ENCODE measurements at places on chromosomes 13 and 19.

- DNase-seq, result no peak
Observed at GRCh38 chr13:41354416-41354815, 43.3 kb downstream of the NAA16 start.

- no peak for DNase-seq
Observed at GRCh38 chr19:35629332-35629633, 447 bp downstream of the RBM42 start.

GRCh38 chr19:48868114-48868886 lies at the start of gene PLEKHA4:
Gene PLEKHA4, minus strand, starts transcription at chr19:48868617. Its CDS starts 997 bp downstream, at chr19:48867620.
- no peak for DNase-seq

DNA sequence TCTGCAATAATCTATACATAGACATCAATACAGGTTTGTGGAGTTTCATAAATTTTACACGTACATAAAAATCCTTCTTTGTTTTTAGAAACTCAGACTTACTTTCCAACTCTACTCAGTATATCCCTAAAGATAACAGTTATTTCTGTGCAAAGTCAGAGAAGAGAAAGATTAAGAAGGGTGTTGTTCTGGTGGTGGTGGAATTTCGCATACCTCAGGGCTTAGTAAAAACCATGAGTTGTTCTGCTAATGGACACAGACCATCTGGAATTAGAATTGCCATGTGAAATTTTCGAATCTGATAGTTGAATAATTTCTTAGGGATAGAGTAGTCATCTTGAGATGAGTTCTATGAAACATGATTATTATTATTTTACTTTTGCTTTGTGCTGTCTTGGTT lies 102.7 kb downstream of the ZAR1L start:
- DNase-seq, result no peak

Data from activated CD4-positive, CD25-positive, alpha-beta regulatory T cell treated with anti-CD3 and anti-CD28 coated beads, Interleukin-2, amount 50 U/mL, for 72 hours (primary cell).